COR-L47 (cell line): ENCODE measurements at places on chromosomes 4 and X.

- DNase-seq = peak; percentile 52
Measured at GRCh38 chr4:80989921-80990544, 40.5 kb upstream of the BMP3 start.

GRCh38 chr4:17619416-17620105, 5.1 kb downstream of the MED28 start:
- no peak for DNase-seq

- no peak for DNase-seq
Measured at GRCh38 chr4:76699751-76700310, 198.1 kb downstream of the SOWAHB start.

GRCh38 chrX:28787206-28787605, 200.0 kb downstream of the IL1RAPL1 start:
- DNase-seq = no peak

DNA sequence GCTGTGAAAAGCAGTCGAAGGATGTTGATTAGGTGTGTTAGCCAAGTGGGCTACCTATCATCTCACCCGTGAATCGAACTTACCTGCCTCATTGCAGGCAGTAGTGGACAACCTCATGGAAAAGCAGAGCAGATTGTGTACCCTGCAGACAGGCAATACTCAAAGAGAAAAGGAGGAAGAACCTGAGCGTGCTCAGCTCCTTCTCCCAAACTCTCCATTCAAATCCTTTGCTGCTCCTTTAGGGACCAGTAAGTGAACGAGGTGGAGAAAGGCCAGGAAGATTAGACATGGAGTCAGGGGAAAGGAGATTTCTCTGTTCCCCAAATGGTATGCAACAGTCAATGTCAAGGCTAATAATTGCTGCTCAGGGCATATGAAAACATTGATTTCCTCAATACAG, 45.2 kb upstream of the ELF2 start:
- DNase-seq = no peak

- DNase-seq = no peak
Measured at GRCh38 chrX:119655125-119655524, 37.8 kb downstream of the SEPTIN6 start.

- no peak for DNase-seq
Measured at GRCh38 chrX:9180623-9181022, 146.7 kb upstream of the FAM9B start.

DNA sequence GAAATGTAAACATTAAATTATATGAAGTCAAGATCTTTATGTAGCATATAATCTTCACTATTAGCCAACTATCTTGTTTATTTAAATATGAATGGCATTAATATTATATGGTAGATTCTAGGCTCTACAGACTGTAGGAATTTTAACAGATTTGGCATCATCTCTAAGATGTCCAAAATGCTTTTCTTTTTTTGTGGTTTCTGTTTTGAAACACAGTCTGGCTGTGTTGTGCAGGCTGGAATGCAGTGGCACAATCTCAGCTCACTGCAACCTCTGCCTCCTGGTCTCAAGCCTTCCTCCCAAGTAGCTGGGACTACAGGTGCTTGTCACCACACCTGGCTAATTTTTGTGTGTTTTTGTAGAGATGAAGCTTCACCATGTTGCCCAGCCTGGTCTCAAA, 76.2 kb downstream of the ELOVL6 start:
- no peak for DNase-seq

- DNase-seq = peak; percentile 49
Measured at GRCh38 chr4:163544407-163545038, 50.0 kb downstream of the TMA16 start.

GRCh38 chr4:112358952-112359749, 62.0 kb downstream of the ALPK1 start:
- DNase-seq = no peak

DNA sequence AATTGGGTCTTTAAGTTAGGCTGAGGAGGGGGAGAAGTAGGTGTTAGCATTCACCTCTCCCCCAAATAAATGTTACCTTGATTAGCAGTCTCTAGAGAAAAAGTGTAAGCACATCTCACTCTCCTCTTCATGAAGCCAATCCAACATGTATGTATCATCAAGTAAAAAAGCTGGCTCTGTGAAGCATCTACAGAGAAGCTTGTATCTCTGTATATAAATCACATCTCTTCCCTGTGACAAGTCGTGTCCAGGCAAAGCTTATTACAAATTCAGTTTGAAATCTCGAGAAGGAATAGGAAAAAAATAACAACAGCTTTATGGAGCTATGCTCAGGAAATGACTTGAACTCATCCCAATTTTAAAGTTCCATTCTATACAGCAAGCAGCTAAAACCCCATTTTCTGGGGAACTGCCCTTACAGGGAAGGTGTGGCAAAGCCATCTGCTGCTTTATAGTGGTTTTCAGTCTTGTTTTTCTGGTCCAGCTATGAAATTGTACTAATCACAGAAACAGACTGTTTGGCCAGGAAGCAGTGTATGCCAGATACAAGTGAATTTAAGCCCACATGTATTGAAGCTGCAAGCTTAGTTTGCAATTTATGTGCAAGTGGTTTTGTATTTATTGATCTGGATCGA, 313.3 kb upstream of the NOCT start:
- DNase-seq = no peak

GRCh38 chr4:187125062-187125461, 401.4 kb upstream of the FAT1 start:
- no peak for DNase-seq

- DNase-seq = no peak
Measured at GRCh38 chrX:100477958-100478357, 67.9 kb upstream of the PCDH19 start.

DNA sequence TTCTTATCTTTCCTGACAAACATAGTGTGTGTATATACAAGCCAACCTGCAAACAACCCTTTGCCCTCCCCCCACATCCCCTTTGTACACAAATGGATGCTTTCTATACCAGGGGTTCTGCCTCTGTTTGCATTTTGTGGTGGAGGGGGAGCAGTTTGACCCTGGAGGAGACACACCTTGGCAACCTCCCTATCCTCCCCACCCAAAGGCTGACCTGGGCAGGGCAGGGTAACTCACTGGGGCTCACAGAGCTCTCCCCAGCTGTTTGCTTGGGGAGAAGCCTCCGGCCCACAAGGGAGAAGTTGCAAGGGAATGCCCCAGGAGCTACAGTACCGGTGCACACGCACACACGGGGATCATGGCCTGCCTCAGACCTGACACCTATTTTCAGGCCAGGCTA, 372.6 kb downstream of the BCOR start:
- no peak for DNase-seq

- DNase-seq = no peak
Measured at GRCh38 chr4:7759216-7759615, 180.4 kb downstream of the AFAP1 start.

DNA sequence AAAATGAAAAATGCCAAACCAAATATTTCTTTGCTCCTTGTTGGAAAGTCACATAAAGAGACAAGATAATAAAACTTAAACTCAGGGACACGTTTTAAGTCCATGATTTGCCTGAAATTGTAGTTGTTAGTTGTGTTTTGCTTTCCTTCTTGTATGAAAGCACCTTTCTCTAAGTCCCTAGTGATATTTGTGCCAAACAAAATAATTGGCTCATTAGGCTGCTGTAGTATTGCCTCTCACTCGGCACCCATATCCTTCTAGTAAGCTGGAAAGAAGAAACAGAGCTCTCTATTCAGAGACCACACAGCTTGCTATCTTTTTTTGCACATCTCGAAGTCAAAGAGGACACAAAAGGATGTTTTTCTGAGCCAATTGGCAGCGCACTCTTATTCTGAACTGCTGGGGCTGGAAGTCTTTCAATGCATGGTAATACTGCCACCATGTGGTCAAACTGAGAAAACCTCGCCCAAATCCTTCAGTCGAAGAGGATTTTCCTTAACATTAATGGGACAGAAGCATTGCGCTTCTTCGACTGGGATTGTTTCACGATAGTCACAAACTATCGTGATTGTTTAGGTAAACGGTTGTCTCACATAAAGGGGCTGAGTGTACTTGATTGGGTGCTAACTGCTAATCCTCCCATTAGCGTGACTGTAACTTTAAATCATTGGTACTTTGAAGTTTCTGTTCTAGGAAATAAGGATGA, 571.9 kb upstream of the LCORL start:
- peak; percentile 75 for DNase-seq

- no peak for DNase-seq
Measured at GRCh38 chr4:2266181-2266580, 4.3 kb upstream of the MXD4 start.

DNA sequence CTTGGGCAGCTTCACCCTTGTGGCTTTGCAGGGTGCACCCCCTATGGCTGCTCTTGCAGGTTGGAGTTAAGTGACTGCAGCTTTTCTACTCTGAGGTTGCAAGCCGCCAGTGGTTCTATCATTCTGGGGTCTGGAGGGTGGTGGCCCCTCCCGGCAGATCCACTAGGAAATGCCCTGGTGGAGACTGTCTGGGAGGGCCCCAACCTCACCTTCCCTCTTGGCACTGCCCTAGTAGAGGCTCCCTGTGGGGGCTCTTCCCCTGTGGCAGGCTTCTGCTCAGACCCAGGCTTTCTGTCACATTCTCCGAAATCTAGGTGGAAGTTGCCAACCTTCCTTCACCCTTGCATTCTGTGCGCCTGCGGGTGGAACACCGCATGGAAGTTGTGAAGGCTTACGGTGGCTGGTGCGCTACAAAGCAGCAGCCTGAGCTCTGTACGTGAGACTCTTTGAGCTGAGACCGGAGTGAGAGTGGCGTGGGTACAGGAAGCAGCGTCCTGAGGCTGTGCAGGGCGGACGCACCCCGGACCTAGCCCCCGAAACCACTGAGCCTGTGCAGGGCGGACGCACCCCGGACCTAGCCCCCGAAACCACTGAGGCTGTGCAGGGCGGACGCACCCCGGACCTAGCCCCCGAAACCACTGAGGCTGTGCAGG, 626.7 kb upstream of the FRG1 start:
- DNase-seq = no peak

DNA sequence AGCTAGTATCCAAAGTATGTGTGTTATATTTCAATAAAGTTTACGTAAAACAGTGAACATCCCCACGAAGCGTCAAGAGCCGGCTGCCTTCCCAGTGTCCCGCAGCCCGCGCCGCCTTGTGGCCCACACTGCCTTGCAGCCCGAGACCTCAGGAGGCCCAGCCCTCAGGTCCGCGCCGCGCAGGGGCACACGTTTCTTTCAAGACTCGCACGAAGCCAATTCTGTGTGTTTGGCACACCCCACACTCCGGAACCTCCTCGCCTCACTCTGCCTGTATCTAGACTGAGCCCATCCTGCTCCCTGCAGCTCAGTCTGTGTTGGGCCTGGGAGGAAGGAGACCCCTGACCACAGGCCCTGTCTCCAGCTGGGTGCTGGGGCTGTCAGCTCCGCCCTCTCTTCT, 5.8 kb downstream of the LRPAP1 start:
- no peak for DNase-seq

DNA sequence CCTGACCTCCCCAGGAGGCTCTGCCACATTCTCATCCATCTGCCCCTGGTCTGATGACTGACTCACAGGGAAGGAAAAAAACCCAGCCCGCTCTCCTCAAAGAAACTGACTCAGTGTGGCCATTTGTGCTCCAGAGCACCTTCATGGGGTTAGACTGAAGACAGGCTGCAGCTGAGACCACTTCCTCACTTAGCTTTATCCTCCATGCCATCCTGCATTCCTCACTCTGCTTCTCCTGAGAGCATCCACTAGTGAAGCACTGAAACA, 35.9 kb upstream of the HPSE start:
- no peak for DNase-seq

DNA sequence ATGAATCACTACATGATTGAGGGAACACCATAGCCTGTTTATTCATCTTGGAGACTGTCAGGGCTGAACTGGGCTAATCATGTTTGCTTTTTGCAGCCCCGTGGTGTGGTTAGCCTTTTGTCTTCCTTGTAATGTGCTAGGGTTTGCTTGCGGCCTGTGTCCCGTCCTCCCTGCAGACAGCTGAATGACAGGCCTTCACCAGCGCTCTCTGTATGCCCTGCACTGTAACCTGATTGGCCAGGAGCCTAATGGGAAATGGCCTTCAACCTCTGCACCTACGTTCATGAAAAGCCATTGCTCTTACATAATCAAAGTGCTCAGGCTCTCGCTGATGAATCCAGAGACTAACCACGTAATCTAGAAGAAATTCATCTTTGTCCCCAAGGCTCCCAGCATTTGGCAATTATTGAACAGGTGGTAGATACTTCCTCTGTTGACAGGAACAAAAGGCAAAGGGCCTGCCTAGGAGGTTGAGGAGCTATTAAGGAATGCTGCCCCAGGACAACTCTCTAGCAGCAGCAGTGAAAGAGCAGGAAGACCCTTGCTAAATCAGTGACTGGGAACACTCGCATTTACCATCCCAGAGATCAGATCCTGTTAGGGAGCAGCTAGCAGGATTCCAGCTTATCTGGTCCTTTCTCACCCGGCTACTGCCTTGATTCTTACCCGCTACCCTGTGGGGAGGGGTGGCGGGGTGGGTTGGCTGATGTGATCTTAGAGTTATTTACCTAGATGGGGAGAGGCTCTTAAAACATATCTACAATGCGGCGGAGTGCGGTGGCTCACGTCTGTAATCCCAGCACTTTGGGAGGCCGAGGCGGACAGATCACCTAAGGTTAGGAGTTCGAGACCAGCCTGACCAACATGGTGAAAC, 42.3 kb upstream of the FAT1 start:
- no peak for DNase-seq
